Stimulated activated CD8-positive, alpha-beta memory T cell treated with anti-CD3 and anti-CD28 coated beads, Interleukin-7, amount 100 ng/mL, for 1 hour (primary cell): ENCODE measurements at places on chromosomes 11 and 22.

GRCh38 chr11:105754716-105755115 is 144.8 kb downstream of the GRIA4 start:
- DNase-seq: no peak

DNA sequence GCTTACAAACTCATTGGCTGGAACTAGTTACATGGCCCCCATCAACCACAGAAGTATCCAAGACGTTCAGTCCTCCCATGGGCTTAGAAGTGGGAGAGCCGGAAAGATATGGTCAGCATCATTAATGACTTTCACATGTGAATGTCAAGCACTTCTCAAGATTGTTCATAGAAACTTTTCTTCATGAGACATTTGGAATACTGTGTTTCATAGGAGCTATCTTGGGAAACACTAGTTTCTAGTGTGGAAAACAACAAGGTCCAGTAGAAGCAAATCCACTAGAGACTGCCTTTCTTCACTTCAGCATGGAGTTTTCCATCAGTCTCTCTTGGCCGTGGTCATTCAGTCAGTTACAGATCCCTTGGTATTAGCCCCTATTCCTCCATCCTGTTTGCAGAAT is 160.9 kb downstream of the C11orf91 start:
- no peak for DNase-seq

- no peak for DNase-seq
These were observed 78.9 kb downstream of the PDE3B start for GRCh38 chr11:14722496-14722895.

DNA sequence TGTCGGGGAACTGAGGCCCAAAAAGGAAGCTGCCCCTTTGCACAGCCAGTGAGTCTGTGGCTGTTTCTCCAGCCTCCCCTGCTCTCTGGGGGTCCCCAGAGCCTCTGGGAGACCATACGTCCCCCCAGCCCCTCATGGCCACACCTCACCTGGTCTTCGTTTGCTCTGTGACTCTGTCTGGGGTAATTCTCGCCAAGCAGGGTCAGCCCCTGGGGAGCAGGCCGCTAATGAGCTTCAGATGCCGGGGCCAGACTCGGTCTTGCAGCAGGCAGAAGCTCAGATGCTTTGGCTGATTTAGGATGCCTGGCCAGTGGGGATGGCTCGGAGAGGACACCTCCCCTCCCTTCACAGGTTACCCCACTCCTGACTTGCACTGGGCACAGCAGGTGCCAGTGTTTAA is 24.1 kb upstream of the WNT11 start:
- no peak for DNase-seq

DNA sequence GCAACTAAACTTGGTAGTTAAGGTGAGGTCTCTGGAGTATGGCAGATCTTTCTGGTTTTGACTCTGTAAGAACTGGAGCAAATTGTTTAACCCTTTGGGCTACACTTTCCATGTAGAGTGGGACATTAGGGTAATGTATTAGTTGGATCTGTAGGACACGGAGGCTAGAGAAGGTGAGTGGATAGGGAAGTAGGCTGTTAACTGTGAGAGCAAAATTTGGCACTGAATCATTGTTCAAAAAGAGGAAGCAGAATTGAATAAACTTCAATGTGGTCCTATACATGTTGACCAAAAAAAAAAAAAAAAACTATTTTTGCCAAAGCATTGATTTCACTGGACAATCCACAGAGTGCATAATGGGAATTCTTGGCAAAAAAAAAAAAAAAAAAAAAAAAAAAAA is 370.2 kb upstream of the CHORDC1 start:
- no peak for DNase-seq

GRCh38 chr11:112481431-112481830 is 220.8 kb upstream of the PLET1 start:
- no peak for DNase-seq

DNA sequence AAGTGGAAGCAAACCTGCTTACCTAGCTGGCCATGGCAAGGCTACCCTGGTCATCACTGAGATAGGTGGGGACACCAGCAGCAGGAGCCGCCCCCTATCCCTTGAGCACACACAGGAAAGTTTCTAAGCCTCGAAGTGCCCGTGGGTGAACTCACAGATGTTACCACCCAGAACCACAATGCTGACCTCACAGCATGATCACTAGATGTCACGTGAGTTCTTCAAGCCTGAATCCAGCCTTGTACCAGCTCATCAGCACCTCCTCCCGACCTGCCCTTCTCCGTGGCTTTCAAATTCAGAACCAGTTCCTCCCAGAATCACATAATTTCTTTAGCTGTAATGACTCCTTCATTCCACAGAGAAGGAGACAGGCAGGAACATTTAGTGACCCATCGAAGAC is 24.7 kb upstream of the TIMP3 start:
- no peak for DNase-seq

- no peak for DNase-seq
These were observed 100.3 kb downstream of the INSC start for GRCh38 chr11:15215005-15215404.

GRCh38 chr11:83151274-83151977 is 5.5 kb upstream of the PCF11 start:
- DNase-seq: no peak

GRCh38 chr11:129302386-129303101 is 73.1 kb upstream of the BARX2 start:
- DNase-seq: no peak
